ENCODE measurements at places on chromosomes 1 and 21.
A peak's percentile ranks its signal among the peaks of the same experiment; 100 is the strongest.

- peak; percentile 28 for DNase-seq
These were observed 60.0 kb upstream of the EPS8L3 start for GRCh38 chr1:109823543-109824348.

DNA sequence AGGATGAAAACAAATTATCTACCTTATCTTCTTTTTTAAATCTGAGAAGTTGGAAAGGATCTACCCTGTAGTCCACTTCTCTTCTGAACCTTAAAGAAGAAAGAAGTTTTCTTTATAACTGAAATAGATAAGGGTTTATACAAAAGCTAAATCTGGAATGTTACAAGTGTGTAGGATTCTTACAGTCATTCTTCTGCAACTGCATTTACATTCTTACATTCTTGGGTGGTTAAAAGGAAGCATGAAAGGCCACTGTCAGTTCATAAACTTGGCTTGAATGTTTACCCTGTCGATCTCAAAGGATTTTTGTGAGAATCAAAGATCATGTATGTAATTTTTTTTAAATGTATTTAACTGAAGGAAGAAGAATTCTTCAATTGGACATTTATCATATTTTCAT lies 142.1 kb upstream of the BRINP3 start:
- no peak for DNase-seq

DNA sequence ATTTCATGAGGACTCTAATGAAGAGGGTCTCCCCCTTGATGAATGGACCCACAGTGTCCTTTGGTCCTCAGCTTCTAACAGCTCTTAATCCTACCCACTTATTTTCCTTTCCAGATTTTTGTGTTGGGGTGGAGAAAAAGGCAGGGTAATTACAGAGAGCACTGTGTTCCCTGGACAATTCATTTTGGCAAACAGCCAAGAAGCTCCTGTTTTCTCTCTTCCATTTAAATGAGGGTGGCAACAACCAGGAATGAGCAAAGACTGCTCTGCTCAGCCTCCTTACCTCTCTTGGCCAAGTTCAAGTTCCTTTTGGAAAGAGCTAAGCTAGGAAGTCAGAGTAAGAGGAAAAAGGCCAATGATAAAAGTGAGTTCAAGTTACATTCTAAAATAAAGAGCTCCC lies 11.9 kb downstream of the XKR8 start:
- DNase-seq = no peak

- DNase-seq = no peak
These were observed at the start of gene LEFTY1 for GRCh38 chr1:225888898-225889601. Gene LEFTY1 (minus strand): TSS chr1:225889146. CDS start chr1:225889066, 80 bp downstream.

GRCh38 chr1:172719694-172720138 lies 60.8 kb downstream of the FASLG start:
- peak; percentile 29 for DNase-seq

GRCh38 chr1:68919075-68919474 lies 422.2 kb upstream of the DEPDC1 start:
- peak; percentile 5 for DNase-seq

- DNase-seq = no peak
These were observed 147.9 kb downstream of the SYF2 start for GRCh38 chr1:25084407-25084806.

GRCh38 chr1:55245781-55246180 lies 30.6 kb upstream of the USP24 start:
- no peak for DNase-seq

GRCh38 chr1:219419065-219419464 lies 193.8 kb downstream of the ZC3H11B start:
- no peak for DNase-seq

- DNase-seq = no peak
These were observed 83.2 kb downstream of the APP start for GRCh38 chr21:26087223-26087918.

DNA sequence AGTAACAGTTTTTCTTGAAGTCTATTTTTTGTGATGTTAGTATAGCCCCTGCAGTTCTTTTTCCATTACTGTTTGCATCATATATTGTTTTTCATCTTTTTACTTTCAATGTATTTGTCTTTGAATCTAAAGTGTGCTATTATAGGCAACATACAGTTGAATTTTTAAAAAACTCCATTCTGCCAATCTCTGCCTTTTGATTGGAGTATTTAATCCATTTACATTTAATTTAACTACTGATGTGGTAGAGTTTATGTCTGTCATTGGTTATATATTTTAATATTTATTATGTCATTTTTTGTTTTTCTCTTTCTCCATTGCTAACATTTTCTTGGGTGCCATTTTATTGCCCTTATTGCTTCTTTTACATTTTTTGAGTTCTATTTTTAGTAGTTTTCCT lies 296.3 kb downstream of the HMCN1 start:
- DNase-seq = no peak

DNA sequence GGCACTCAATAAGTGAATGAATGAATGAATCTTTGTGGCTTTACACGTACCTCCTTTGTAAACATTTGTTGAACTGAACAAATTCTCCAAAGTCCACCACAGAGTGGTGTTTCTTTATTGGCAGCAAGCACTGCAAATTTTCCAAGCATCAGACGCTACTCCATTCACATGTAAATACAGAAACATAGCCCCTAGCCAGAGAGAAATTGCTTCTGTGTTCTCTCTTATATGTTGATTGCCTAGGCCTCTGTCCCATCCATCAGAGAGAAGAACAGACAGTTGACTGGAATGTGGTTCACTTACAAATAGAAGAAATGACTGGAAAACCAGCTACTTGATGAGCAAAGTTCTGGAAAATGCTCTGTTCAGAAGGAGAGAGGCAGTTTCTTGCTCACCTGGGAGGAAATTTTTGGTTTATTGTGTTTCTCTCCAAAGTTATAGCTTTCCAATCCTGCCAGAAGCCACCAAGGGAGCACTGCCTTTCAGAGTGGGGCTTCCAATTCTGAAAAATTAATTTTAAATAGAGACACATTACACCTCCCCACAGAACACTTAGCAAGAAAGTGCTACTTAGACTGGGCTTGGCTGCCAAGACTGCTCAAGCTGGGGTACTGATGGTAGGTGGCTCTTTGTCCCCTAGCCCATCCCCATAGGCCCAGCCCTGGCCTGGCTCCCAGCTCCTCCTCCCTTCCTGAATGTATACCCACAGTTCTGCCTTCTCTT lies 18.1 kb upstream of the KIRREL1 start:
- DNase-seq = no peak

GRCh38 chr1:161676958-161677689 lies 14.2 kb downstream of the FCGR2B start:
- DNase-seq = no peak

GRCh38 chr1:160158031-160158430 lies 6.6 kb downstream of the ATP1A4 start:
- no peak for DNase-seq

GRCh38 chr1:170214117-170215032 lies 68.6 kb downstream of the NTMT2 start:
- DNase-seq = no peak

DNA sequence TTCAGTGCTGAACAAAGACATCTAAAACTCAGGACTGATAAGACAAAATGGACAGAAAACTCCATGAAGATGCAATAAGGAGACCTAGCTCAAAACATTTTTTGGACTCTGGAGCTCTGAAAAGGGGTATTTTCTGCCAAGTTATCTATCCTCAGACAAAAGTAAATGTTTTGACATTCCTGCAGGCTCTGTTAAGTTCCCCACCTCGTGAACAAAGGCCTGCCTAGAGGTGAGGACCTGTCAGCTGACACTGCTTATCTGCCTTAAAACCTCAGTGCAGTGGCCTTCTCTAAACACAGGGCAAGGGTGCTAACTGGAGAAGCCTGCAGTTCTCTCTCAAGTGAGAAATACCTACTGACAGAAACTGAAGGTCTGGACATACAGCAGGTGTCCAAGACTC lies 41.1 kb downstream of the COLGALT2 start:
- no peak for DNase-seq

DNA sequence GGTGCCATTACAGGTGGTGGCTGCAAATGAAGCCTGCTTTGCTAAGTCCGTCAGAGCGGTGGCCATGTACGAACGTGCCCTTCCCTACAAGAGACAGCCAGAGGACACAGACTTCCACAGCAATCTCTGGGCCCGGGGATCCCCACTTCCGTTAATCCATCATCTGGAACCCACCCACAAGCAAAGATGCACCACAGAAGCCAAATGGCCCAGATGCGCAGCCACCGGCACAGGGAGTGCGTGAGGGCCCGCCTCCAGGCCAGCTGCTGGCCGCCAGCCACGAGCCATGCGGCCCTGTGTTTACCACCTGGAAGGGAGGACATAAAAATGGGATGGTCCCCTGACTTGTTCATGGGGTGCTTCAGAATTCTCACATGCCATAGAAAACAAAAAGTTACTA lies 22.1 kb downstream of the MRAP start:
- DNase-seq = no peak

- no peak for DNase-seq
These were observed 398.7 kb downstream of the SMYD3 start for GRCh38 chr1:246108278-246108925.

DNA sequence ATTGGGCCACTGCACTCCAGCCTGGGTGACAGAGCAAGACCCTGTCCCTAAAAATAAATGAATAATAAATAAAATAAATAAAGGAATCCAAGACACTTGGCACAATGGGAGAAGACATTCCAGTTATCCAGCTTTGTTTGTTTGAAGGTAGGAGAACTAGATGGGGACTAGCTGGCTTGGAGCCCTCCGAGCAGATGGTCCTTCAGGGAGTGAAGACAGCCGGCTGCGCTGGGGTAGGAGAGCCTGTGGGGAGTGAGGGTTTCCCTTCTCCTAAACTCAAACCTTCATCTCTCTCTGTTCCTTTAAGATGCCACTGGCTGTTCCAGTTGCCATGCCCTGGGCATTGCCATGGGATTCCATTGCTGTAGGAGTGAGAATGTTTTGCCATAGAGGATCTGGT lies 120.6 kb downstream of the NAV1 start:
- DNase-seq = no peak

All from fibroblast of skin of scalp (primary cell).